Stimulated activated CD4-positive, alpha-beta T cell treated with anti-CD3 and anti-CD28 coated beads, Interleukin-15, amount 100 ng/mL, for 48 hours (primary cell): ENCODE measurements at places on chromosomes 12 and 14.

DNA sequence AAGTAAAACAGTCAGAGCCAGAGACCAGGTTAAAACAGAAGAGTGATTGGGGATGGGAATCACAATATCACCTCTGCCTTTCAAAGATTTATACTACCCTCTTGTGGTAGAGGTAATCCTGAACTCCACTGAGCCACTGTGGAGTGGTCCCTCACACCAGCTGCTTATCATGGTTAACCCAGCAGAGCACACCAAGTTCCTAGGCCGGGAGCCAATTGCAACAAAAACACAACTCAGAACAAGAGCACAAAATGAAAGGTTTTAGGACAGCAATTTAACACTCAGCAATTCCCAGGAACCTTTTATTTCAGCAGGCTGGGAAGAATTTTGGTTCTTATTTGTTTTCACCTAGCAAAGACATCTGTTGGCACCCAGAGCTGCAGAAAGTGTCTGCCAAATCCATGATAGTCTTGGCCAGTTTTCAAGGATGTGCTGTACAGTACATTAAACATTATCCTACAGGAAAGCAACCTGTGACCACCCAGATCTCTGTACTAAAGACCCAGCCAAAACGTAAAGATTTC lies 220.5 kb upstream of the ATXN7L3B start:
- DNase-seq = no peak

GRCh38 chr12:108461058-108461660 lies 53.9 kb upstream of the FICD start:
- DNase-seq = no peak

GRCh38 chr12:561391-561705 lies 101.6 kb downstream of the B4GALNT3 start:
- no peak for DNase-seq

DNA sequence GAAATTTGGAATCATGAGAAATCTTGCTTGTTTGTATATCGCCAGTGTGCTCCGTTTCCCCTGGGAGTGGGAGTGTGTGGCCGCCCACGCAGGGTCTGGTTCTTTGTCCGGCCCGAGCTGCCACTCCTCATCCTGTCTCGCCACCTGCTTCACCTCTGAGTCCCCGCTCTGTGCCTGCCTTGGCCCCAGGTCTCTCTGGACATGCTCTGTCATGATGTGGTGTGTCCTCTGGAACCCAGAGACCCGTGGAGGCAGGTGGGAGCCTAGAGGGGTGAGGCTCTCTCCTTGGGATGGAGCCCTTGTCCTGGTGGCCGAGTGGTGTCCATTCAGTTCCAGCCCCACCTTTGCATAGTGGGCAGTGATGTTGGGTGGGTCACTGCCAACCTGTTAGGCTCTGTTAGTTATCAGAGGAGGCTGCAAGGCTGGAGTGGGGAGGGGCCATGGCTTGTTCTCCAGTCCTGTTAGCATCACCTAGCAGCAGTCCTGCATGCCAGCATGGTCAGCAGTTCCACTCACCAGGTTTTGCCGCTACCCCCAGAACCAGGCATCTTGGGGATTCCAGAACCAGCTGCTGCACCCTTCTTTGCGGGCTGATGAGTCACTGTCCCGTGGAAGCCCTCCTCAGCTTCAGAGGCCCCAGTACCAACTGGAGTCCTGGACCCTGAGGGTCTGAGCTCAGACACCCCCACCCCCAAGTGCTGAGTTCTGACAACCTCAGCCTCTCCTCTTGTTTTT lies 76.5 kb downstream of the EP400 start:
- no peak for DNase-seq
